ENCODE measurements at places on chromosomes 13 and 19.

DNA sequence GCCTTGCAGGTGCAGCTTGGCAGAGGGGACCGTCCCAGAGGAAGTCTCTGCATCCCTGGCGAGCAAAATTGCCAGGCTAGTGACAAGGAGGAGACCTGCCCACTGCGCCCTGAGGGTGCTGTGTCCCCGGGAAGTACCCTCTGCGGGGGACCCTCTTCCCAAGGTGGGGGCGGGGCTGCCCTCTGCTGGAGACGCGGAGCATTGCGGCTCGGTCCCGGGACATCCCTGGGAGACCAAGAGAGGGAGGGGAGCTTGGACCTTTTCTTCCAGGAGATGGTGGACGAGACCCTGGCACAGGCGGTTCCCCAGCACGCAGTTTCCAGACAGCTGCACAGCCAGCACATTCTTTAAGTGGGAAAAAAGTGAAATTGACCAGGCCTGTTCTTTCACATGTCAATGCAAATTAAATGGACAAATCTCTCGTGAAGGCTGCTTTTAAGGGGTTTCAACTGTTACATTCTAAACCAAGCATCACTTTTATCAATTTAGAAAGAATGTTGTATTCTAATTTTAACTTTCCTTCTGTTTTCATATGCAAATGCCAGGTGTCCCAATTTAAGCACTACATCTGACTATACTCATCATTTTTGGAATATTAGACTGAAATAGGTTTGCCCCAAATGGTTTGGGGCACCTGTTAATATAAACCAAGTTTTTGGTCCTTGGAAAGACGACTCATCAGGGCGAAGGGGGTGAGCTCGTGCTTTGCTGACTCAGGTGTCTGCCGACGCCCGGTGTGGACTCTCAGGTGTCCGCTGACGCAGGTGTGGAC is 60.7 kb downstream of the MCF2L start:
- peak; percentile 28 for DNase-seq

DNA sequence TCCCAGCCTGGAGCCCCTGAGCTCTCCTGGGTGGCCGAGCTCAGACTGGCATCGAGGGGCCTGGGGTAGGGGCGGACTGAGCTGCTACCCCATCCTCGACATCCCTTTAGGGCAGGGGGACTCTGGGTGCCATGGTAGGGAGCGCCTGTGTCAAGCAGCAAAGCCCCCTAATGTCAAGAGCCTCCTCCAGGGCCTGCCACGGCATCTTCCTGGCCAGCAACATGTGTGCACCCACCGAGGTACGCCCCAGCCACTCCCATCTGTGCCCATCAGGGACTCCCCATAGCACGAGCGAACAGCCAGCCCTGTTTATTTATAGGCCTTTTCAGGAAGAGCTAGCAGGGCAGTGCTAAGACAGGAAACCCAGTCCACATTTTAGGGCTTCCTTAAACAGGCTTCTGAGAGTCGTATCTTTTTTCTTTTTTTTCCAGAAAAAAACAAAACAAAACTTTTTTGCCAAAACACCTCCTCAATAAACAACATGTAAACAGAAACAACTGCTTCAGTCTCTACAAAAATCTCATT is 14.3 kb downstream of the LRP3 start:
- no peak for DNase-seq

- no peak for DNase-seq
Measured at GRCh38 chr13:45055902-45056648, 64.2 kb upstream of the GTF2F2 start.

- no peak for DNase-seq
Measured at GRCh38 chr13:30997697-30998096, 65.2 kb downstream of the TEX26 start.

DNA sequence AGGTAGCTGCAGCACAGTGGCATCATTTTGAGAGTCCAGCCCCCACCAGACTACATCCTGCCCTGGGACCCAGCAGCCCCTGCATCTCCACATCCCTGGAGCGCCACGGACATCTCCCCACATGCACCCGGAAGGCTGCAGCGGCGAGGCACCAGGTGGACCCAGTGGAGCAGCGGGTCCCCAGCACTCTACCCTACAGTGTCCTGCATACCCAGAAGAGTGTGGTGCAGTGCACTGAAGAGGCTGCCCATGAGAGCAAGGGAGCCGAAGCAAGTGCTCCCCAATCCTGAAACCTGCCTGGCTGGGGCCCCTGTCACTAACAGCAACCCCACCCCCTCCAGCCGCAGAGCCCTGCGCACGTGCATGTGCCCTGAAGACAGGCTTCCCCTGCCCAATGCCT is 21.3 kb upstream of the SLC7A9 start:
- no peak for DNase-seq

- no peak for DNase-seq
Measured at GRCh38 chr19:2569596-2570465, 93.9 kb downstream of the GADD45B start.

DNA sequence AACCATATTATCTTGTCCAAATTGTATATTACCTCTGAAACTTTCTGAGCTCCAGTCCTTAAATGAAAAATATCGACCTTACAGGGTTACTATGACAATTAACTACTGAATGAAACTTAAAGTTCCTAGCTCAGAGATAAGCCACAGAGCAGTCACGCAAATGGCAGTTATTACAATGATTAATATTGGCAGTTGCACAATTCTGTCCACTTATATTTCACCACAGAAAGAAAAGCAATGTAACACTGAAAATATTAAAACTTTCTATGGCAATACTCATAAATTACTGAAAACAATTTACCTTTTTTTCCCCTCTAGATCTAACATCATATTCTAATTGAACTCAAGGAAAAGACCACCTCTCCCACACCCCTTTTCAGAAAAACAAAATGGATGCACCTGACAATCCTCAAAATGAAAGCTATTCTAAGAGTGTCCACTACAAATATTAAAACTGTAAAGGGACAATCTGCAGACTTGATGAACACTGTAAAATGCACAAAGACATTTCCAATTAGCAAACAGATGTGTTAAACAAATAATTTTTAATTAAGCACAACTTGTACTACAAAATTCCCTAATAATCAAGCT is 14.6 kb downstream of the LNX2 start:
- DNase-seq: no peak

- DNase-seq: no peak
Measured at GRCh38 chr13:112731667-112732616, 42.1 kb downstream of the ATP11A start.
